ENCODE measurements at places on chromosomes 1 and 21.

DNA sequence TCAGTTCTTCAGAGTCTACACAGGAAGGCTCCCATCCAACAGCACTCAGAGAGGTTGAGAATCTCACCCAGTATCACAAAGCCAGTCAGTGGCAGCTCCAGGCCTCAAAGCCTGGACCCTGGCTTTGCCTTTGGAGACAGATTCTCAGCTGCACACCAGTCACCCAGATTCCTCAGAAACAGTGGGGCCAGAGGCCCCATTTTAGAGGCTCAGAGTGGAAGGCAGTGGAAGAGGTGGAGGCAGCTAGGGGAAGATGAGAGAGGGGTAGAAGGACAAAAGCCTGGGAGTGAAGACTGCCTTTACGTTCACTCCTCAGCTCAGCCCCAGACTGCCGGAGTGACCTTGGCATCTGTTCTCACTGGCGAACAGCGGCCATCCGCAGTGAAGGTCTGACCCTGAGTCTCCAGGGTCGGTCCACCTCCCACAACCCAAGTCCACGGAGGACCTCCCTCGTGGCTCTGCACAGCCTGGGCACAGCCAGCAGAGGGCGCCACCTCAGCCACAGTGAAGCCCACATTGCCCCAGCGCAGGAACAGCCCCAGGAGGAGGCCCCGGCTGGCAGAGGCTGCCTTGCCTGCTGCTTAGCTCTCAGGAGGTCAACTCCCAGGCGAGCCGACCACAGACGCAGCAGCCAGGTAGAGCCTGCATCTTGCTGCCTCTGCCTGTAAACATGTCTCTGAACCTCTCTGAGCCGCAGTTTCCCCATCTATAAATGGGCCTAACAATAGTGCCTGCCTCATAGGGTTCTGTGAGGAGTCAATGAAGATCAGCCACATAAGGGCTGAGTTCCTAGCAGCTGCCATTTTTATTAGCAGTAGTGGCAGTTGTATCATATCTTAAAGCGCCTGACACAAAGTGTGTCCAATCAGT lies 5.9 kb upstream of the FNDC5 start:
- no peak for DNase-seq

DNA sequence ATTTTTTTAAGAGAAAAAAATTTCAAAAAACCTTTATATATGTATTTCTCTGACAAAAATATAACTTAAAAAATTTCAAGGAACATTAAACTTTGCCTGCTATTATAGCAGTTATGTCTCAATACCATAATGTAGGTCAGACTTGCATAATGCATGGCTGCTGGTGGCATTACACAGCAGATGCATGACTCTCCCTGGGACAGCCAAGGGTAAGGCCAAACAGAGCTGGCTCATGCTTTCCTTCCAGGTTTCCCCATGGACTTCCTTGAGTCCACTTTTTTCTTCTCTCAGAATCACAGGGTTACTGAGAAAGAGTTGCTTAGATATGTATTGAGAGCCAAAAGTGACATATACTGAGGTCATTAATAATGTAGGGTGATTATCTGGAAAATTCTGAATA lies 43.7 kb downstream of the RHOU start:
- DNase-seq: no peak

DNA sequence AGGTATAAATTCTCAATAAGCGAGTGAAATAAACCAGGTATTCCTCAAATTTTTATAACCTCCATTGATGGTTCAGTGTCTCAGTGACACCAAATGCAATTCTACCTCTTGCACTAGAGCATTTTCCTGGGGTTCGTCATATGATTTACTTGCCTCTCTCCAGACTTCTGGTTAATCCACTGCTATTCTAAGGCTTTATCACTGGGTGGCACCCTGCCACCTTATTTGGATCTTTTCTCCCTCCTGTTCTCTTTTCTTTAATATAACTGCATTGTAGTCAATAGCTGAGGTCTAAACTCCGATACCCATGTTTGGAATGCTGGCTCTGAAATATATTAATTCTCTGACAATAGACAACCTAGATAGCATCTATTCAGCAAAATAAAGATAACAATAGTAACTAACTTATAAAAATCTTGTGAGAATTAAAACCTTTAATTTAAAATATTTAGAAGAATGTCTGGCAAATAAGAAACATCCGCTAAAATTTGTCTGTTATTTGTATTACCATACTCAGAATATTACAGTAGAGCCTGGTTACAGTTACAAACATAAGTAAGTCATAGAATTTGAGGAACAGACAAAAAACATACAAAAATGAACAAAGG lies 436.4 kb downstream of the PLA2G4A start:
- DNase-seq: no peak

GRCh38 chr1:6672558-6672957 lies 29.1 kb downstream of the DNAJC11 start:
- no peak for DNase-seq

GRCh38 chr1:66779475-66780078 lies 21.5 kb downstream of the INSL5 start:
- DNase-seq: no peak

- DNase-seq: no peak
Observed at GRCh38 chr21:25518491-25518911, 88.8 kb downstream of the MRPL39 start.
